ENCODE measurements at places on chromosomes 1 and 21. TPM values are rescaled to one million over a fixed set of nuclear protein-coding genes. Genes with fewer than 3 reads are reported as not detected.

Gene LAMC1
- 51.8 TPM for total RNA-seq

Gene ZFYVE9
- total RNA-seq, result 25.6 TPM

Gene GBP6
- total RNA-seq, result not detected

Gene FCRL2
- not detected for total RNA-seq

Gene TP73
- 13.0 TPM for total RNA-seq

Gene HAPLN2
- 0.71 TPM for total RNA-seq

Gene DYNLT5
- total RNA-seq, result 1.4 TPM

Gene GJA9
- total RNA-seq, result not detected

Gene C1orf226
- total RNA-seq, result 12.3 TPM

Gene CAPZB
- 326 TPM for total RNA-seq

Gene RAB3GAP2
- total RNA-seq, result 65.3 TPM

Gene FNDC10
- 11.9 TPM for total RNA-seq

Gene CBR3
- total RNA-seq, result not detected

Gene TMEM240
- 24.4 TPM for total RNA-seq

Gene CACHD1
- total RNA-seq, result 9.4 TPM

Gene KRTAP12-2
- total RNA-seq, result not detected

Gene RHOU
- 79.7 TPM for total RNA-seq

Gene USP21
- 21.5 TPM for total RNA-seq

Gene LRRC41
- total RNA-seq, result 77.9 TPM

Gene VANGL2
- 79.4 TPM for total RNA-seq

Gene CFHR2
- not detected for total RNA-seq

Gene DEGS1
- 60.0 TPM for total RNA-seq

Gene FAAP20
- total RNA-seq, result 111 TPM

Gene SERINC2
- total RNA-seq, result 36.4 TPM

Gene SERPINC1
- total RNA-seq, result not detected

Gene FBXO44
- 51.7 TPM for total RNA-seq
